ENCODE measurements at places on chromosomes 4 and X.

- peak; percentile 58 for DNase-seq
Measured at GRCh38 chr4:36224972-36225903, 19.1 kb downstream of the ARAP2 start.

- DNase-seq = no peak
Measured at GRCh38 chr4:25783126-25783525, 79.7 kb downstream of the SEL1L3 start.

DNA sequence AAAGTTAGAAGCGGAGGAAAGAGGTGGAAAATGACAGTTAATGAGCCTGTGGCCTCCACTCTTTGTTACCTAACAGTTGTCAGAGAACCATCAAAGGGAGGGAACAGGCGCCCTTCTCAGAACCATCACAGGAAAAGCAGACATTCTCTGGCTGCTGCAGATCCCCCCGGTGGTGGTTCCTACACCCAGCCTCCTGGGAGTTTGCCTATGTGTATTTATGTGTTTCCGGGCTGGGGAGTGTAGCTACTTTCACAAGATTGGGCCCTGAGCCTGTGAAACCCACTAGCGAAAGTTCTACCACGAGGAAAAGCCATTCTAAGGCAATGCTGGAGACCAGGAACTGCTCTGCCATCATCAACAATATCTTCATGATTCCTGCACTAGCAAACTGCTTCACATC is 52.7 kb upstream of the BCOR start:
- DNase-seq = no peak

DNA sequence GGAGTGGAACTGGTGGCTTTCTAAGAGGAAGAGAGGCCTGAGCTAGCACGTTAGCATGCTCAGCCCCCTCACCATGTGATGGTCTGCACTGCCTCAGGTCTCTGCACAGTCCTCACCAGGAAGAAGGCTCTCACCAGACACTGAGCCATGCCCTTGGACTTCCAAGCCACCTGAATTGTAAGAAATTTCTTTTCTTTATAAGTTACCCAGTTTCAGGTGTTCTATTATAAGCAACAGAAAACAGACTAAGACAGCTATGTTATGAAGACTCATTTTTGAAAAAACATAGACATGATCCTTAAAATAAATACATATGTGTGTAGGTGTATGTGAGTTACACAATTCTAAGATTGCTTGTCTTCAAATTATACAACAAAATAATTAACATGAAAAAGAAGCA is 74.7 kb downstream of the CEP44 start:
- no peak for DNase-seq

DNA sequence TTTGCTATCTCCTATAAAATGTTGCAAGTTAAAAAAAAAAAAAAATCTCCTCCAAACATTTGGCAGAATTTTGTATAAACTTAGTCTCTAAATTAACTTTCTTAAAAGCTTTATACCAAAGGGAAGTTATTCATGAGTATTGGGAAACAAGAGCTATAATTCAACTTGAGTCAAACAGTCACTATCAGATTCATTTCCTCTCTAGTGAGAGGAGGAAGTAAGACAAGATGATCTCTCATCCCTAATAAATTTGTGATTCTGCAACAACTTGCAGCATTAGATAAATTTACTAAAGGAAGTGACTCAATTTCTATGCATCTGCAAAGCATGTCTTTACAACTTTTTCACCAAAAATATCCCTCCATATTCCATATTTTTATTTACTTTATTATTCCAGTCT is 135.4 kb upstream of the GNPDA2 start:
- DNase-seq = no peak

DNA sequence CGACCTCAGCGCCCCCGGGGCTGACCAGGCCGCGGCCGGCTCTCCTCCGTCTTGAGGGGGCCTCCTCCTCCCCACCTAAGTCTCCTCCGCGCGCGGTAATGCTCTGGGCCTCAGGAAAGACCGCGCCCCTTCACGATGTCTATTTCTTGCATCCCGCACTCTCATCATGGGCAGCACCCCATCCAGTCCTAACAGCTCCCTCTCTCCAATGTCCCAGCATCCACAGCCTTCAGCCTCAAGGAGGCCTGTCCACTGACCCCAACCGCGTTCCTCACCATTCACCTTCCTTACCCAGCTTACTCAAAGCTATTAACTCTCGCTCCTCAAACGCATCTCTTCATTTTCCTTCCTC is 77.5 kb downstream of the MAGED4 start:
- no peak for DNase-seq

GRCh38 chrX:9110808-9111207 is 76.9 kb upstream of the FAM9B start:
- no peak for DNase-seq

GRCh38 chr4:3871181-3871852 is 105.1 kb downstream of the ADRA2C start:
- peak; percentile 84 for DNase-seq

GRCh38 chr4:169362607-169363006 is 91.9 kb upstream of the SH3RF1 start:
- DNase-seq = no peak

DNA sequence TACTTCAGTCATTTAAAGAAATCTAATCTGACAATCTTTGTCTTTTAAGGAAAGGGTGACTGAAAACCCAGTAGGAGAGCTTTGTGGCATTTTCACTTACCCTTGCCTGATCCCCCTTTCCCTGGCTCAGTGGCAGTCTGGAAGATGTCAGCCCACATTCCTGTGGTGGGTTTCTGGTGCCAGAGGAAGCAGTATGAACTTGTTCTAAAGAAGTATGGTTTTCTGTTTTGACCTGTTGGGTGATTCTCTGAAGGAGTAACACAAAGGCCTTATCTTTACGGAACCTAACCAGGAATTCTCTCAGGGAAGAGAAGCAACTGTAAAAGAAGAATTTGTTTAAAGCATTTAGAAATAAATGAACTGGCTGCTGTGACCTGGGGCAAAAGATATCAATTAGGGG is 41.9 kb downstream of the BMP15 start:
- peak; percentile 70 for DNase-seq

DNA sequence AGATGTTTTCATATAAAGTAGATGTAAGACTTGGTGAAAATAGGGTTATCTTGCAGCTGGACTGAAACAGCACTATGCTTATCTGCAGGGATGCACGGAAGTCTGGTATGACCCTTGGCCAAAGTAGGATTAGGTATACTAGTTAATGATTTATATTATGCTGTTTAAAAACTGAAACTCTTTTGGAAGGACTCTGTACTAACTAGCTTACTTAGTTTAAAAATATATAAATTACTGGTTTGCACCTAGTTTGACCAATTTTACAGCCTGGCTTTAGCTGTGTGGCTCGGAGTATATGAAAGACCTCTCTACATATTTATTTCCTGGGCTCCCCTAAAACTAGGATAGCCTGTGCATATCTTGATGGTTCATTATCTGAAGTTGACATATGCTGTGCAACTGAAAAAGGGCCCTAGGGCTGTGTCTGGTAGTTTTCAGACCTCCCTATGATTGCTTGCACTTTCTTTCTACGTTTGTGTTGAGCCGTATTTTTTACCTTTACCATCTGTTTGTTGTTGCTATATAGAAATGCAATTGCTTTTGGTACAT is 89.2 kb downstream of the TMEM144 start:
- no peak for DNase-seq

- DNase-seq = no peak
Measured at GRCh38 chrX:49756692-49757091, 60.9 kb upstream of the PAGE1 start.

DNA sequence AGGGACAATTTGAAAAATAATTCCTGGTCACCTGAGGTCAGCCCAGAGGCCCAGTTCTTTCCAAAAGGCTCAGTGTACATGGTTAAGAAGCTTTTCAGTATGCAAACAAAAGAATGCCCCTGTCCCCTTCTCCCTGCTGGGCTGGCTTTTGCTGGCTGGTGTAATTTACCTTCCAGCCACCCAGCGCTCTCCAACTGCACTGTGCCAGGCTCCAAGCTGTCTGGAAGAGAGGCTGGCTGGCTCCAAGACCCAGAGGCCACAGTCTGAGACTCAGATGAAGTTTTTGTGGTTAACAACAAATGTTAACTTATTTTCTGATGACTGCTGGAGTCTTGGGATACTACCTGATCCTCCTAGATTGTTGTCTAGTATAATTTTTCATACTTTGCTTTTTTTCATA is 11.9 kb upstream of the KIT start:
- peak; percentile 64 for DNase-seq

GRCh38 chr4:7699031-7699430 is 240.6 kb downstream of the AFAP1 start:
- DNase-seq = peak; percentile 84

GRCh38 chr4:174716986-174717770 is 111.9 kb downstream of the GLRA3 start:
- DNase-seq = no peak

DNA sequence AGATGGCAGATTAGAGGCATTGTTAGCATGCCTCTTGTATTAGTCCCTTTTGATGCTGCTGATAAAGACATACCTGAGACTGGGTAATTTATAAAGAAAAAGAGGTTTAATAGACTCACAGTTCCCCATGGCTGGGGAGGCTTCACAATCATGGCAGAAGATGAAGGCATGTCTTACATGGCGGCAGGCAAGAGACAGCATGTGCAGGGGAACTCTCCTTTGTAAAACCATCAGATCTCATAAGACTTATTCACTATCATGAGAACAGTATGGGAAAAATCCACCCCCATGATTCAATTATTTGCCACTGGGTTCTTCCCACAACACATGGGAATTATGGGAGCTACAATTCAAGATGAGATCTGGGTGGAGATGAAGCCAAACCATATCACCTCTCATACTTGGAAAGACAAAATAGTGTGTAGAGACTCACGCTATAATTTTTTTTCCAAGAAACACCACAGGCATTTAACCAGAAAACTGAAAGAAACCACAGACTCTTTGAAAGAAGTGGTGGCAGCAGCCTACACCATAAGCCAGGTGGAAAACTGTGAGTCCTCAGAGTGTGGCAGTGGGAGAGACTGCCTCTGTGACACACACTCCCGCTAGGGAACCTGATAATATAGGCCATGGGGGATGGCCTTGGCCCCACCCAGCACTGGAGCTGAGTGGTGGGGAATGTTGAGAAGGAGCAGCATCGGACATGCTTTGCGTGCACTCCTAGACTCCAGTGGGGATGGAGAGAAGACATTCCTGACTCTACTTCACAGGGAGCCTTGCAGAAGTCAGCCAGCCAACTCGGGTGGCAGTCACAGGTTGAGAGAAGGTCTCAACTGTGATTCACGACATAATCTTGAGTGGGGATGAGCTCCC is 51.5 kb downstream of the SLC2A9 start:
- DNase-seq = no peak

Data from islet precursor cell (in vitro differentiated cells).